ENCODE measurements at places on chromosomes 6 and 20.

- no peak for DNase-seq
Observed at GRCh38 chr6:156752666-156753301, 24.4 kb upstream of the ARID1B start.

DNA sequence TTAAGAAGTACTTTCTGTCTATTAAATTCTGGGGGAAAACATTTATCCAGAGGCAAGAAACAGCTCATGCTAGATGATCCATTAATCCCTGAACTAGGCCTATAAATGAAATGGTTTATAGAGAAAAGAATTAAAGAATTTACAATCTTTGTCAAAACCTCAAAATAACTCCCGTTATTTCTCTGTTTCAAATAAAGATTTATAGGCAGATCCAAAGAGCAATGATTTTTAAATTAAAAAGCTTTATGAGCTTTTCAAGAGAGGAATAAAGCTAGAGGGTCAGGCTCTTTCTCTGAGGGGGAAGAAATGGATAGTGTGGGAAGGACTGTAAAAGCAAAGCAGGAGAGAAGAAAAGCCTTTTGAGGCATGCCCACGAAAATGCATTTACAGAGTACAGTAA, 82.5 kb upstream of the OGFRL1 start:
- no peak for DNase-seq

DNA sequence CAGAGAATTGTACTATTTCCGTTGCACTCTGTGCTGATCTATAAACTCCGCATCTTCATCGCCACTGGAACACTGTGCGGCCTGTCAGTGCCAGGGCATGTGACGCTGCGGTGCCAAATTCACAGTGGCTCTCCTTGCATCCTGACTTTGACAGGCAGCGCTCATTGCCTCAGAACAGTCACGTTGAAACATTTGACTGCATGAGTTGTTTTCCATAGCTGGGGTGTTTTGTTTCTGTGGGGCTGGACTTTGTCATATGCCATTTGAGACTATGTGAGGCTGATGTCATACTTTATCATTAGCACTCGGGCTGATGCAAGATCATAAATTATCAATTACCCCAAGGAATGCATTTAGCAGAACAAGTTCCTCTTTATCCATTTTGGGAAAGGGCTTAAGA, 32.7 kb downstream of the CFAP61 start:
- no peak for DNase-seq

DNA sequence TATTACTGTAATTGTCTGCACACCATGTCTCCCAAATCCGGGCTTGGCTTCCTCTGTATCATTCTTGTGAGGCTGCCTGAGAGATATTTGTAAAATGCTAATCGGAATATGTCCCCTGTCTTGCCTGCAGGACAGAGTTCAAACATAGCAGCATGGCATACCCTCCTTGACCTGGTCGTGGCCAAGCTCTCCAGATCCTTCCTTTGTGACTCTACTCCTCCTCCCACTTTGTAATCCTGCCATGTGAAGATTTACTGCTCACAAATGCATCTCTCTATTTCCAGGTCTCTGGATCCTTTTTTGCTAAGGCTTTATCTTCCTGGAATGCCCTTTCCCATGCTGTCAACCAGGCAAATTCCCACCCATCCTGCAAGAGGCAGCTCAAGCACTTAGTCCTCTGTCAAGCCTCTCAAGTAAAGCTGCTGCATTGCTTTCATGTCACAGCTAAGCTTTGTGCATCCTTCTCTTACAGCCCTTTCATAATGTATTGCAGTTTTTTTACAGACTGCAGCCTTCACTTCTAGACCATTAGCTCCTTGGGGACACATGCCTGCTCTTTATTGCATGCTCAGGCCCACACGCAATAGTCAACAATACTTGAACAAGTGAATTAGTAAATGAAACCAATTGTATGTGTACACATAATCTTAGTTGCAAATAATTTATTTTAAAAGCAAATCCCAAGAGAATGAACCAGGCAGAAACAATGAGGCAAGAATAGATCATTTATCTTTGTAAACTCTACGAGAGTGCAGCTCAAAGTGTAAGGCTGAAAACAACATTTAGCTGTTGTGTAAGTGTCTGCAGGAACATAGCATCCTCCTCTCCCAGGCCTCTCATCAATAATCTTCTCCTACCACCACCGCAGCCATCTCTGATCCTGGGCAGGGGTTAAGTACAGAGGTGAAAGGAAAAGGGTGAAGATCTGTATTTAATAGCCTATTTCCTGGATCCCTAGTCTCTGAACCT, 45.8 kb downstream of the HIVEP2 start:
- no peak for DNase-seq

DNA sequence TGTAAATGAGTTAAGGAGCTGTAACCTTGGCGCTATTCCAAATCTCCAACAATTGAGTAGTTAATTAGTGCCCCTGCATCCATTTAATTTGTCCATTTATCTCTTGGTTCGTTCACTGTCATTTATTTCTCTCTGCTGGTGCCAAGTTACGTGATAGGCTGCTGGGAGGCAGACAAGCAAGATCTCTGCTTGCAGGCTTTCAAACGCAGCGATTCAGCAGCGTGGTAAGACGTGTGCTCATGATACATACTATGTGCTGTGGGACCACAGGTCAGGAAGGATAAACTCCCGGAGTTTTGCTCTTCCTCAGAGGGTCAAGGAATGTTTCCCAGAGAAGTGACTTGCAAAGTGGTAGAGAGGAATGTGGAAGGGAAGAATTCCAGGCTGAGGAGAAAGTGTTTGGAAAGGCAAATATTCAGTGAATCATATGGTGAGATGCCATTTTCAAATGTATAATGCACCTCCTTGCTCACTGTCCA, 46.4 kb downstream of the UTRN start:
- no peak for DNase-seq

DNA sequence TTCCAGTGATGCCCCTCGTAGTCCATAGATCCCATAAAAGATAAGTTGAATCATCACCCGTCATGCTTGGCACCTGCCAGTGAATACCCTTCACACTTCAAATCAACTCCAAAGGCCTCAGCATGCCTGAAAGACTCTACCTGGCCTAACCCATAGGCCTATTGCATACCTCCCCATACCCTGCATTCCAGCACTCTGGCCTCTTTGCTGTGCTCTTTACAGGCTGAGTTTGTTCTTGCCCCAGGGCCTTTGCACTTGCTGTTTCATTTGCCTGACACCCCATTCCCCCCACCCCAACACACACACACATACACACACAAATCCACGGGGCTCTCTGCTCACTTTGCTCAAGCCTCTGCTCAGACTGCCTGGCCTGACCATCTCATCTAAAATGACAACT, 3.0 kb upstream of the GFOD1 start:
- DNase-seq: no peak
